ENCODE measurements at places on chromosomes 4 and X.

GRCh38 chr4:153111426-153112040, 92.7 kb upstream of the TRIM2 start:
- no peak for DNase-seq

GRCh38 chr4:184534511-184535391, 60.4 kb upstream of the IRF2 start:
- DNase-seq: no peak

DNA sequence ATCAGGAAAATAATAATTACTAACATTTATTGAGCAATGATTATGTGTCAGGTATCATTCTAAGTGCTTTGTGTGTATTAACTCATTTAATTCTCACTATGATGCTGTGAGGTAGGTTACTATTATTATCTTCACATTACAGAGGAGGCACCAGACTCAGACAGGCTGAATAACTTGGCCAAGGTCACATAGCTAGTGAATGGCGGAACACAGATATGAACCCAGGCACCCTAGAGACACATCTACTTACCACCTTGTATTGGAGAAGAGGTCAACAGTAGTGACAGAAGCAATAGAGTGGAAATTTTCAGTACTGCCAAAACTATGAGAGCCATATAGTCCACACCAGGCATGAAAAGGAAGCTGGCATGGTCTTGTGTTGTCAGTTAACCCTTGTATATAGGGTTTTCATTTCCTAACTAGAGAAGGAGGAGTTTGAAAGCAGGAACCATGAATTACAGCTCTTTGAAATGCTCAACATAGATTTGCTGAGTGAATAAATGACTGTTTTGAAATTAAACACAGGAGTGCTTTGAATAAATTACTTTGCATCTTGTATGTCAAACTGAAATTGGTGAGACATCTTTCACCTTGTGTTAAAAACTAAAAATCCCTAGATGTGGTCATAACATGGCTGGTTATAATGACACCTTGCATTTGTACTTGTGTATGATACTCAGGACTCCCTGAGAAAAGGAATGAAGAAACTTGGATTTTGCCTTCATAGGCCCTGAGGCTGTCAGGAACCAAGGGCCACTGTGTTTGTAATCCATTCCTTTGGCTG, 71.8 kb downstream of the RTL9 start:
- no peak for DNase-seq

GRCh38 chr4:130359542-130359941, 1263.6 kb downstream of the C4orf33 start:
- DNase-seq: no peak

- no peak for DNase-seq
Observed at GRCh38 chr4:184612074-184612473, 37.2 kb downstream of the CASP3 start.

DNA sequence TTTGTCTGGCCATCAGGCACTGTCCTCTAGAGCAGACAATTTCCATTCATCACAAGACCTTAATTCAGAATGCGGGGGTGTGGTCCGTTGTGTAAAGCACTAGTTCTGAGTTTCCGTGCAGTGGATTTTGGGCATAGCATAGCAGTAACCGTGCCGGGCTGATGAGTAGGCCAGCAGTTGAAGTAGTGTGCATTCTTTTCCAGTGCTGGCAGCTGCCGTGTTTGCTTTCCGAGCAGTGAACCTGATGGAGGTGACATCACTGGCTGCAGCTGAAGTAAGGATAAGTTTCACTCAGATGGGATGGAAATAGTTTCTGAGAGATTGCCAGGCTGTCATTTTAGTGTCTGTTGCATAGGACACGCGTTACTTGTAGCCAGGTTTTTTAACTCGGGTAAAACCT, 107.0 kb upstream of the STIM2 start:
- DNase-seq: no peak

DNA sequence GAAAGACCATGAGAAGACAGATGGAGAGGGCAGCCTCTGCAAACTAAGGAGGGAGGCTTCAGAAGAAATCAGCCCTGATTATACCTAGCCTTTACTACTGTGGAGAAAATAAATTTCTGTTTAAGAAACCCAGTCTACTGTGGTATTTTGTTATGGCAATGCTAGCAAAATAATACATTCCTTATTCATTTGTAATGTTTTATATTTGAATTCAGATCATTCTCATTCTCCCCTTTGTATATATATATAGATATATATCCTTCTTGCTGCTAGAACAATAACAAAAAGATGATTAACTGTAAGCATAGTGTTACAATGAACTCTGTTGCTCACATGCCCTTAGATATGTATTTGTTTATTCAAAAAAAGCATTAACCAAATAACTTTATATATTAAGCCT, 22.5 kb downstream of the DMD start:
- no peak for DNase-seq

GRCh38 chr4:101145021-101145420, 202.3 kb downstream of the PPP3CA start:
- no peak for DNase-seq

DNA sequence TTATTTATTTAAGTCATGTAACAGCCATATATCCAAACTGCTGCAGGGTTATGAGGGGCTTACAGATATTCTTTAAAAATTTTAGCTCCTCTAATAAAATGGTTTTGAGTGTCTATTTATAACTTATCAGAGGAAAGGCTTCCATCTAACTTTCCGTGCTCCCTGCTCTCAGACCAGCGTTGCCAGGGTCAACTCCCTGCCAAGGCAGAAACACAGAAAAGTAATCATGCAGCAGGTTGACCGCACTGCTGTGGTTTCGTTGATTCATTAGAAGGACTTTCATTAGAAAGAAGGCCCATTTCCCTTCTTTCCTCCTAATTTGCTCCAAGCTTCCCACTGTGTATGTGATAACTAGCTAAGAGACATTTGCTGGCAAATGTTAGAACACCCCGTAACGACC, 33.9 kb downstream of the BCLAF3 start:
- DNase-seq: no peak

DNA sequence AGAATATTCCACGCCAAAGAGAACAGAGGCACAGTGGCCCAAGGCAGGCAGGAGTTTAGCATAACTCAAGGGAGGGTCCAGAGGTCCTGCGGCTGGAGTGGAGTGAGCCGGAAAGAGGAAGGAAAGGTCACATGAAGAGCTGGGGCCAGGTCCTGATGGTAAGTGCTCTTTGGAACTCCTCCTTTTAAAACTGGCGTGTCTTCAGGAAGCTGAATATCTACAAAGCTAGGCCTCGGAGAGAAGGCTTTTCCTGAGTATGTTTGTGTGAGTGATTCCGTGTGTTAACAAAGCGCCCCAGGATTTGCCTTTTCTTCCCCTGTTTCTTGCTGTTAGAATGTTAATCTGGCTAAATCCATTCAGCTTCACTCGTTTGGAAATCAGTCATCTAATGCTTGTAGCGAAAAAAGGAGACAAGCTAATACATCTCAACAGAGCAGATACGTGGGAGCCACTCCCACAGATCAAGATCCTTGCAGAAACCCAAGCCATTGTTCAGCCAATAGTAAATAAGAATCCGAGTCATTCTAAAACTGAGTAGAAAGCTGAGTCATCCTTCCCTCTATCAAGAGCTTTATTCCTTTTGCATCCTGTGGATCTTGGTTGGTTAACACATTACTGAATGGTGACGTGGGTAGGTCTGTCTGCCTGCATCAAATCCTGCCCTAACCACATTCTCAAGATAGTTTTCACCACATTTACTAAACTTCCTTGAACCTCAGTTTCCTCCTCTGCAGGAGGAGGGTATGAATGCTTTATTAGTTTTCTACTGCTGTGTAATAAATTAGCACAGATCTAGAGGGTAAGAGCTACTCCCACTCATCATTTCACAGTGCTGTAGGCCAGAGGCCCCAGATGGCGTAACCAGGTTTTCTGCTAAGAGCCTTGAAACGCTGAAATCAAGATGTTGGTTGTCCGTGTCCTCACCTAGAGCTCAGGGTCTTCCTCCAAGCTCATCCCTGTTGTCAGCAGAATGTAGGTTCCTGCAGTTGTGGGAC, 43.2 kb upstream of the RBM47 start:
- no peak for DNase-seq

- DNase-seq: no peak
Observed at GRCh38 chrX:52271206-52271605, 86.5 kb downstream of the MAGED4 start.
